ENCODE measurements at places on chromosomes 2 and 18. TPM values are rescaled to one million over a fixed set of nuclear protein-coding genes. Genes with fewer than 3 reads are reported as not detected.

GRCh38 chr2:176567361-176567760 is 298.1 kb downstream of the MTX2 start:
- no peaks in the 10 kb centered on the region for H3K27me3 ChIP-seq
- no peak for DNase-seq
- no peaks in the 10 kb centered on the region for H3K4me1 ChIP-seq
- H3K36me3 ChIP-seq = no peaks in the 10 kb centered on the region
- H3K4me3 ChIP-seq = no peak overlapping the region
- no peak overlapping the region for H3K27ac ChIP-seq

- H3K4me3 ChIP-seq = no peak overlapping the region
- no peaks in the 10 kb centered on the region for H3K27me3 ChIP-seq
- H3K27ac ChIP-seq = peak overlapping the region; percentile 84
Measured at GRCh38 chr2:27911458-27912210, 21.1 kb downstream of the BABAM2 start.

- H3K27me3 ChIP-seq = no peaks in the 10 kb centered on the region
- H3K36me3 ChIP-seq = no peaks in the 10 kb centered on the region
- DNase-seq = no peak
- peaks cover 39% of the 10 kb centered on the region for H3K4me1 ChIP-seq
Measured at GRCh38 chr2:102796337-102796736, 34.5 kb downstream of the TMEM182 start.

- DNase-seq = no peak
- no peaks in the 10 kb centered on the region for H3K36me3 ChIP-seq
- H3K27me3 ChIP-seq = no peaks in the 10 kb centered on the region
- H3K4me3 ChIP-seq = no peak overlapping the region
- H3K4me1 ChIP-seq = no peaks in the 10 kb centered on the region
Measured at GRCh38 chr18:57668021-57668420, 46.4 kb upstream of the NARS1 start.

DNA sequence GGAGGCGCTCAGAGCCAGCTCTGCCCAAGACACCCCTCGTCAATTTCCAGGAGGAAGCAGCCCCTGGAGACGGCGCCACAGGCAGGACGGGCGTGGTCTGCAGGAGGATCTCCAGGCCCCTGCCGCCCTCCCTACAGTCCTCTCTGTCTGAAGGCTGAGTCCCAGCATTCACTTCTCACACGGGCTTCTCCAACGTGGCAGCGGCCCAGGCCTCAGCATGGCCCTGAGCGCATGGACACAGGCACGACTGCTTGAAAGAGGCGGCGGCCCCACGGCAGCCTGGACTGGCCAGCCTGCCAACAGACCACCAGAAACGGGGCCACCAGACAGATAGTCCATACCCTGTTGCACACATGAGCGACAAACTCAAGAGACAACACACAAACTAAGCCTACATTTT is 23.3 kb downstream of the SDC1 start:
- H3K27me3 ChIP-seq = no peaks in the 10 kb centered on the region
- H3K36me3 ChIP-seq = no peaks in the 10 kb centered on the region
- no peak overlapping the region for H3K27ac ChIP-seq
- no peaks in the 10 kb centered on the region for H3K4me1 ChIP-seq
- no peak for DNase-seq
- no peak overlapping the region for H3K4me3 ChIP-seq

DNA sequence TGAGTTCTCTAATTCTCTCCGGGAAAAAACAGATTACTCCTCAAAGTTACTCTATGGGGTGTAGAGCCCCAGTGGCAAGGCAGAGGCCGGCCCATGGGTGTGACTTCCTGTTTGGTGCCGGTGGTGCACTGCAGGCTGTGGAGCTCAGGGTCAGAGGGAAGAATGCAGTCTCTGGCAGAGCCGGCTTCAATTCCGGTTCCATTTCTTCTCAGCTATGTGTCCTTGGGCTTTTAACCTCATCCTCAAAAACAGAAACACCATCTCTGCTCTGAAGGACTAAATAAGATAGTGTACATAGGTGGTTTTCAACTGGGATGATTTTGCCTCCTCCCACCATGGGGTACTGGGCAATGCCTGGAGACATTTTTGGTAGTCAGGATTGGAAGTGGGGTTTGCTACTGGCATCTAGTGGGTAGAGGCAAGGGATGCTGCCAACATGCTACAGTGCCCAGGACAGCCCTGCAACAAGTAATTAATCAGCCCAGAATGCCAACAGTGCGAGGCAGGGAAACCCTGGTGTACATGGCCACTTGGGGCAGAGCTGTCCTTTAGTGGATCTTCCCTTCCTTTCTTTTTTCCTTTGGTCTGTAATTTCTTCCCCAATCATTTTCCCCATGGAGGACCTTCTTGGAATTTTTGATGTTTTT is 81.2 kb downstream of the INSIG2 start:
- no peaks in the 10 kb centered on the region for H3K4me1 ChIP-seq
- no peaks in the 10 kb centered on the region for H3K27me3 ChIP-seq
- no peak overlapping the region for H3K27ac ChIP-seq
- H3K4me3 ChIP-seq = no peak overlapping the region
- peak; percentile 55 for DNase-seq

DNA sequence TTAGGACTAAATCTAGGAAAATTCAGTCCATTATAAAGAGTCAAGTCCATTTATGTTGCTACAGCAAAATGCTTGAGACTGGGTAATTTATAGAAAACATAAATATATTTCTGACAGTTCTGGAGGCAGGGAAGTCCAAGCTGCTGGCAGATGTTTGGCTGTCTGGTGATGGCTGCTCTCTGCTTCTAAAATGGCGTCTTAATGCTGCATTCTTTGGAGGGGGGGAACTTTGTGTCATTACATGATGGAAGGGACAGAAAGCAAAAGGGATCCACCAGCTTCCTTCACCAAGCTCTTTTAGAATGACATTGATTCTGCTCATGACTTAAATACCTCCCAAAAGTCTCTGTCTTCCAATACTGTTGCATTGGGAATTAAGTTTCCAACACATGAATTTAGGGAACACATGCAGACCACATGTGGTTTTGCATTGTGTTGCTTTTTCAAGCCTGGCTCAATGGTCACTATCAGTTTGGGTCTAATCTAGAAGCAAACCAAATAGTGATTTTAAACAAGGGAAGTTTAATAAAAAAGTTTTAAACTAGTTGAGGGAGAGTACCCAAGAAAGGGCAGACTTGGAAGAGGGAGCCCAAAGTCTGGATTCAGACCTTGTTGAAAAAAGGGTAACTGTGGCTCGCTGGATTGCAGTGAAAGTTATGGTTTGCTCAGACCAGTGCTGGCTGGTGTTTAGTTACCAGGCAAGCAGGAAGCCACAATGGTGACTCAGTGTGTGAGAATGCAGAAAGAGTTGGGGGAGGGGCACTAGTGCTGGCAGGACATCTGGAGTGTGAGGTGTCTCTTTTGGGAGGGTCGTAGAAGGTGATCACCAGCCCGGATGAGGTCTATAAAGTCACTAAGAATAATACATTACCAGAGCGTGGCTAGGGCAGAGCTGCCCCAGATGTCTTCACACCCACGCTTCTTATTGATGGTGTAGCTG is 30.8 kb downstream of the C18orf54 start:
- no peaks in the 10 kb centered on the region for H3K4me1 ChIP-seq
- DNase-seq = no peak
- H3K27me3 ChIP-seq = no peaks in the 10 kb centered on the region

GRCh38 chr18:57953883-57954282 is 90.1 kb upstream of the NEDD4L start:
- no peaks in the 10 kb centered on the region for H3K4me1 ChIP-seq
- no peak overlapping the region for H3K27ac ChIP-seq
- no peak overlapping the region for H3K4me3 ChIP-seq
- no peaks in the 10 kb centered on the region for H3K36me3 ChIP-seq
- no peaks in the 10 kb centered on the region for H3K27me3 ChIP-seq

- no peak overlapping the region for H3K27ac ChIP-seq
- no peak overlapping the region for H3K4me3 ChIP-seq
- DNase-seq = no peak
- H3K36me3 ChIP-seq = no peaks in the 10 kb centered on the region
Measured at GRCh38 chr2:127593228-127594115, 52.5 kb upstream of the GPR17 start.

- H3K4me1 ChIP-seq = peaks cover 8% of the 10 kb centered on the region
- no peak overlapping the region for H3K4me3 ChIP-seq
- no peaks in the 10 kb centered on the region for H3K27me3 ChIP-seq
- DNase-seq = no peak
- H3K36me3 ChIP-seq = no peaks in the 10 kb centered on the region
Measured at GRCh38 chr2:17971531-17972125, 93.2 kb downstream of the KCNS3 start.

- no peaks in the 10 kb centered on the region for H3K36me3 ChIP-seq
- DNase-seq = no peak
- no peaks in the 10 kb centered on the region for H3K27me3 ChIP-seq
- peaks cover 37% of the 10 kb centered on the region for H3K4me1 ChIP-seq
Measured at GRCh38 chr2:105765415-105766299, 20.9 kb downstream of the NCK2 start.

GRCh38 chr18:3604498-3605408 is 154.8 kb downstream of the TGIF1 start:
- no peaks in the 10 kb centered on the region for H3K36me3 ChIP-seq
- peak overlapping the region; percentile 88 for H3K27ac ChIP-seq
- peaks cover 3% of the 10 kb centered on the region for H3K27me3 ChIP-seq
- no peak for DNase-seq
- H3K4me1 ChIP-seq = peaks cover 35% of the 10 kb centered on the region

SERPINB5 gene
- not detected for total RNA-seq

DPP10 gene
- total RNA-seq = not detected

DUSP2 gene
- 1.4 TPM for total RNA-seq

TDRD15 gene
- not detected for total RNA-seq

IHH gene
- not detected for total RNA-seq

SERPINB3 gene
- total RNA-seq = not detected

Data from psoas muscle (tissue), 8 donors.